ENCODE measurements at places on chromosomes 1 and 21.
A peak's percentile ranks its signal among the peaks of the same experiment; 100 is the strongest.

- DNase-seq = peak; percentile 23
These were observed at the start of gene RIPK4 for GRCh38 chr21:41766883-41767605. Gene RIPK4, minus strand, starts transcription at chr21:41767052. Its CDS starts 11 bp downstream, at chr21:41767041.

DNA sequence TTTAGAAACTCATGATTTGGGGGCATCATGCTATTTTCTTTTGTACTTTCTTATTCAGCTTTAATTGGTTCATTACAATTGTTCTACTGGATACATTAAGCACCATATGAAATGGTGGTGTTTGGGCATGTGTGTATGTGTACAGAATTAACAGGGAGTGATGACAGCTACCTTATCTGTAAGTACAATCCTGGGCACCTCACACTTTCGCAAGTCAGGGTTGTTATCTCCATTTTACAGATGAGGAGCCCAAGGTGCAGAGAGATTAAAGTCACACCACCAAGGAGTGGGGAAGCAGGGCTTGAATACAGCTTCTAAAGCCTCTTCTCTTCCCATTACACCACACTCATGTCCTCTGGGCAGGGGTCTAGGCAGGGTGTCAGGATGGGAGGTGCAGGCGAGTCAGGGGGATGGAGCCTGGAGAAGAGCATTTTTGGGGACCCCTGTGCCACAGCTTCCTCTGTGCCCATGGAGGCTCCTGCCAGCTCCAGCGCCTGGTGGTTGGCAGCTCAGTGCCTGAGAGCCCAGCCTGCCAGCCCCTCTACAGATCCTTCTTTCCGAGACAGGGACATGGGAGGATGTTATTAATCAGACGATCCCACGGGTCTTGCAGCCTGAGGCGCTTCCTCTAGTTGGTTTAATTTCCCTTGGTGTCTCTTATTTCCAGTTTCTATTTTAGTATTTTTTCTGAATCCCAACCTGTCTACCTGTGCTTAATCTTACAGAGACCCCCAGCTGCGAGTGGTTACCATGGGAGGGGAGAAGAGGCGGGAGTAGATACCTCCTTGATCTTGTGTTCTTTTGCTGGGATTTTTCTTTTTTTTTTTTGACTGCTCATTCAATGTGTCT, 126.2 kb upstream of the CD34 start:
- no peak for DNase-seq

- no peak for DNase-seq
These were observed 65.8 kb downstream of the MEGF6 start for GRCh38 chr1:3545363-3546047.

GRCh38 chr1:3431266-3431665, 23.2 kb upstream of the ARHGEF16 start:
- no peak for DNase-seq

- no peak for DNase-seq
These were observed 100.2 kb downstream of the LRRC53 start for GRCh38 chr1:74412244-74412643.

- no peak for DNase-seq
These were observed 17.9 kb downstream of the PLXNA2 start for GRCh38 chr1:208225954-208226937.

GRCh38 chr1:67978890-67979516, 71.4 kb downstream of the DIRAS3 start:
- DNase-seq = no peak

- peak; percentile 38 for DNase-seq
These were observed 36.4 kb upstream of the JAK1 start for GRCh38 chr1:65002508-65003315.

- DNase-seq = no peak
These were observed 3.1 kb upstream of the GBP6 start for GRCh38 chr1:89360716-89361115.

GRCh38 chr1:171772312-171772711, 9.1 kb upstream of the METTL13 start:
- DNase-seq = no peak

GRCh38 chr1:232372841-232373440, 257.0 kb downstream of the SIPA1L2 start:
- DNase-seq = no peak

DNA sequence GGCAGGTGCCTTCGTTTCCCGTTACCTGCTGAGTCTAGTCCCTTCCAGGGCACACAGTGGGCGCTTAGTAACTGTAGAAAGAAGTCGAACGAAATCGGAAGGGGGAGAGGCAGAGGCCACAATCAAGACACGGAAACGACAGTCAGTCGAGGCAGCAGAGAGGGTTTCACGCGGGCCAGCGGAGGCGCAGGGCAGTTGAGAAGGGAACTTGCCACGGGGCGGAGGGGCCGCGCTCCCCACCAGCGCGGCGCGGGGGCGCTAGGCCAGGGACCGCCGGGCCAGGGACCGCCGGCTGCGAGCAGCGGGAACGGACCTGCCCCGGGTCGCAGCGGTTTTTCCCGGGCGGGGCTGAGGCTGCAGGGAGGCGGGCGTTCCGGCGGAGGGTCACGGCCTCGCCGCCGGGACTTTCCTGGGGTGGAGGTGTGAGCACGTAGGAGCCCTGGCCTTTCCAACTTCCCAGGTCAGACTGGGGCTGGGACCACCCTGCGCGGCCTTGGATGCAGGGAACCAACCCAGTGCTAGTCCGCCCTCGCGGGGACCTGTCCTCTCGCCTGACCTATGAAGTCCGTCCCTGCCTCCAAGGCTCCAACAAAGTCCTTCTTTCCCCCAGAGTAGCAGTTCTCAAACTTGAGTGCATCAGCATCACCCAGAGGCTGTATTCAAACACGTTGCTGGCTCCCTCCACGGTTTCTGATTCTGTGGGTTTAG, 150.1 kb upstream of the FGGY start:
- DNase-seq = peak; percentile 17

DNA sequence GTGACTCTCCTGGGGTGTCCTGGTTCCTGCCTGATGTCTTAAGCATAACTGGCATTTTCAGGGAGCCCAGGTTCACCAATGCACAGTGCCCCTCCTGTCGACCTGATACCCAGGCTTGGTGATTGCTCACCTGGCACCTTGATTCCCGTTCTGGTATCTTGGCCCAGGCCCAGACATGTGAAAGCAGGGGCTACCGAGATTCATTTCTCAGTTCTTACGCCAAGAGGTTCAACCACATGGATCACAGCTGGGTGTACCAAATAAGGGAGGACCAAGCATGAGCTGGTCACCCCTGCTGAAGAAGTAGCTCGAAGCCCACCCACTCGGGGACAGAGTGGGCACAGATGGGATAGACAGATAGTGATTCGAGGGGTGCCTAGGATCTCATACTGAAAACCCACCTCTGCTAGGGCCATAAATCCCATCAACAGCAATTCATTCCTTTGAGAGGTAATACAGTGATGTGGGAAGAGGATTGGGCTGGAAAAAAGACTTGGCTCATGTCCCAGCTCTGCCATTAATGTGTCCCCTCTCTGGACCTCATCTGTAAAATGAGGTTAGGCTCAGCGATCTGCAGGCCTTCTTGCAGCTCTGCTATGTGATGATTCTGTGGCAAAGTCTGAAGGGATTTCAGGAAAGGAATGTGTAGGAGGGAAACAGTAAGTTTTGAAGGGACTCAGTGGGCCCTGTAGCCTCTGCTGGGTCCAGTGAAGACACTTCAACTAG, 2.7 kb downstream of the EPHX1 start:
- no peak for DNase-seq

DNA sequence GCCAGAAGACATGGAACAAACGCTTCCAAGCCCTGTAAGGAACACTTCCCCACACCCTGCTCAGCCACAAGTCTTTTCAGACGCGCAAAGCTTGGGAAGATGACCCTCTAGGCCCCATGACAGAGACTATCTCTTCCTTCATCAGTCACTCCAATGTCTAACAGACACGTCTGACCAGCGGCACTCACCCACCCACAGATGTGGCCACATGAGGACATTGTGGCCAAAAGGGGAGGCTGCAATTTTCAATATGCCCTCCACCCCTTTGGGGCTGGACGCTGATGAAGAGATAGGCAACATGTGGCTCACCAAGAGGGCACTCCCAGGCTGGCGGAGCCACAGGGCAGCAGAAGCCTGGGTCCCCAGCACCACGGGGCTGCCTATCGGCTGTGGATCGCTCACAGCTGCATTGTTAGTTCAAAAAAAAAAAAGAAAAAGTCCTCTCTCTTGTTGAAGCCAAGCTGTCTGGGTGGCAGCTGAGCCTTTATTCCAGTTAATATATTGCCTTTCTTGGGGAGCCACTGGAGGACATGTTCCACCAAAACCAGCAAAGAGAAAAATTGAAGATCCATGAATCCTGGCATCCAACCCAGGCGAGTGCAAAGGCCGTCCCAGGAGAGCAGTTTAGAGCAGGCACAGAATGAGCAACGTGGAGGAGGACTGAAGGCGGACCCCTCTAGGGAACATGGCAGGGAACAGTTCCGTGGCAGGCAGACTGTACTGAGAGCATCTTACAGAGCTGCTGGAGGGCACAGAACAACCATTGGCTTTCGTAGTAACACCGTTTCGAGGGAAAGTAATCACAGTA, 52.7 kb upstream of the GPR153 start:
- DNase-seq = no peak

DNA sequence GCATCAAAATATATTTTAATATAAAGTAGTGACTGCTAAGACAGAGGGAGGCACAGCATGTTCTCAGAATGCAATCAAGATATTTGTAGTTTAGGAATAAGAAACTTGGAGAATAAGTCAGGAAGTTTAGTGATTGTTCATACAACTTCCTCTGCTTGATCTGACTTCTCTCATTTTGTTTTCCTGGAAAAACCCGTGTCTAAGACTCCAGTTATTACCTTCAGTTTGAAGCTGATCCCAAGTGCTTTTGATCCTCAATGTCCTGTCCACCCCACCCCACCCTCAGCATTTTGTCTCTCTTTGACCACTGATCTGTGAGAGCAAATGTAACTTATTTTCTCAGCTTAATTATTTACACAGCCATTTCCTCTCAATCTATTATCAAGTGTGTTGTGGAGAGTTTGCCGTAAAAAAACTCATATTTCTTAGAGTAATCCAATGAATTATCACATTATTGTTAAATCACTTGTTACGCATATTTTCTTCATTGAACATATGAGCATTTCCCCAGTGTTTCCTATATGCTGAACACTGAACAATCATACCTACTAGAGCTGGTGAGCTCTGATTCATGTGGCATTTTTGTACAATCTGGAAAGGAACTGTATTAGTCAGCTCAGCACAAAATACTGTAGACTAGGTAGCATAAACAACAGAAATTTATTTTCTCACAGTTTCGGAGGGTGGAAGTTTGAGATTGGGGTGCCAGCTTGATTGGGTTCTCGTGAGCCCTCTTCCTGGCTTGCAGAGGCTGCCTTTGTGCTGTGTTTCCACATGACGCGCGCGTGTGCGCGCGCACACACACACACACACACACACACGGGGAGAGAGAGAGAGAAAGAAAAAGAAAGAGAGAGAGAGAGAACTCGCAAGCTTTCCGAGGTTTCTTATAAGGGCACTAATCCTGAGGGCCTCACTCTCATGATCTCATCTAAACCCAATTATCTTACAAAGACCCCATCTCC, 65.5 kb upstream of the DPYD start:
- no peak for DNase-seq

DNA sequence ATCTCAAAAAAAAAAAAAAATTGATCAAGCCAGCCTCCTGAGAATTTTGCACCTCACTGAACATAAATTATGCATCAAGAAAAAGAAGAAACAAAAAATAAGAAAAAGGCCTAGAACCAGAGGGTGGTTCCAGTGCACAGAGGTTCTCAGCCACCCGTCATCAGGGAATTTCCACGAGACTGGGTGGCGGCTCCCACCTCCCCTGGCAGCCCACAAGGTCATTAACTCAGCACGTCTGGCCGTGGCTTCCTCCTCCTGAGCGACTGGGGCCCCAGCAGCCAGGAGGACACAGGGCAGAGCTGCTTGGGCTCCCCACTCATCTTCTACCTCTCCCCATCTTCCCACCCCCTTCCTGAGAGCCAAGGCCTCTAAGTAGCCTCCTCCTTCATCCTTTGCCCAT, 15.7 kb upstream of the TMEM51 start:
- DNase-seq = no peak

DNA sequence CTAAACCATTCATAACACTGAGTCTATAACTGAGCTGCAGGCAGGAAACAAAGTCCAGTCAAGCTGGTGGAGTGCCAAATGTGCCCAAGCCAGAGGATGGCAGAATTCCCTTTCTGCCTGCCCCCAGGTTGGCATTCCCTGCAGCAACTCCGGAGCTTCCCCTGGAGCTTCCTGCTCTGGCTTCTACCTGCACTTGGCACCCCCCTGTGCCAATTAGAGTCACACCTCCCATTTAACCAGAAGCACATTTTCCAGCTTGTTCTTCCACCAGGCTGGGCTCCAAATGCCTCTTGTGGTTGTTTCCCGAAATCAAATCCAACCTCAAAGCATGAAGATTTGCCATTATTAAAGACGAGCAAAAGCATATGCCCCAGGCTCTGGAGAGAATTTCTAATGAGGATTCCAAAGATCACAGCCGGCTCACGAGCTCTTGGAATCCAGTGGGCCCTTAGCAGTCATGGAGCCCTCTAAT, 294.5 kb downstream of the RRAGC start:
- no peak for DNase-seq

DNA sequence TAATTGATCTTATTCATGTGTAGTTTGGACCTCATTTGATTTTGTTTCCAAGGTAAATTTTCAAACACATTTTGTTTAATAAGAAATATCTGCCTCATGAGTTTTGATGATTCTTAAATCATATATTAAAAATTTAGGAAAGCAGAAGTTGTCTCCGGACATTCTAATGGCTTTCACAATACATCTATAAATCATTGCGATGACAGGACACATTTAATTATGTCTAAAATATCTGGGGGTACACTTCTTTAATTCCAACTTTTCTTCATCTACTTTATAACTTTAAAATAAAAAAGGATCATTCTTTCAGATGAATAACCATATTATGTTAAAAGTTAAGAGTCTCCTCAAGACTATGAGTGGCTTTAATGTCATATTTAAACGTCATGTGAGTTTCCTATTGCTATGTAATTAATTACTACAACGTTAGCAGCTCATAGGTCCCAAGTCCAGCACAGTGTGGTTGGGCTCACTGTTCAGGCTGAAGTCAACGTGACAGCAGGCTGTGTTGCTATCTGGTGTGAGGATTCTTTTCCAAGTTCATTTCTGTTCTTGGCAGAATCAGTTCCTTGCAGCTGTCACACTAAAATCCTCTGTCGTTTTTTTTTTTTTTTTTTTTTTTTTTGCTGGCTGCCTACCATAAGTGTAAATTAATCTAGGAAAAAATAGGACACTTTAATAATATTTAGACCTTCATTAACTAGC, 893.5 kb downstream of the LTN1 start:
- DNase-seq = no peak

DNA sequence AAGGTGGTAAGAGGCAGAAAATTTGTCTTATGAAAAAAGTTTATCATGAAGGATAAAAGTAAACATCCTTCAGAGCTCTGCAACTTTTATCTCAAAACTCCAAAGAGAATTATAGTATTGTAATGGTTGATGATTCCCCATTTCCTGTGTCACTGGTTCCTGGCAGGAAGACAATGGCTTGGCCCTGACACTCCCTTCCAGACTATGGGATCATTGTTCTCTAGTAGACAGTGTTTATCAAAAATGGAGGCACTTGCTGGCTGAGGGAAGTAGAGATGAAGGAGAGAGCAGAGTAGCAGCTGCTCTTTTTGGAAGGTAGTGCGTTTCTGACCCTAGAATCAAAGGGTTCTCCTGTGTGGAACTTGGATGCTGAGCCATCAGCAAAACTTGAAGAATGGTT, 145.9 kb upstream of the ATP1B1 start:
- no peak for DNase-seq
